Stimulated activated CD4-positive, alpha-beta T cell treated with anti-CD3 and anti-CD28 coated beads, TNF-alpha, amount 100 ng/mL, for 24 hours (primary cell): ENCODE measurements at places on chromosomes 5 and 9.

GRCh38 chr5:27124590-27124989, 86.2 kb upstream of the CDH9 start:
- no peak for DNase-seq

DNA sequence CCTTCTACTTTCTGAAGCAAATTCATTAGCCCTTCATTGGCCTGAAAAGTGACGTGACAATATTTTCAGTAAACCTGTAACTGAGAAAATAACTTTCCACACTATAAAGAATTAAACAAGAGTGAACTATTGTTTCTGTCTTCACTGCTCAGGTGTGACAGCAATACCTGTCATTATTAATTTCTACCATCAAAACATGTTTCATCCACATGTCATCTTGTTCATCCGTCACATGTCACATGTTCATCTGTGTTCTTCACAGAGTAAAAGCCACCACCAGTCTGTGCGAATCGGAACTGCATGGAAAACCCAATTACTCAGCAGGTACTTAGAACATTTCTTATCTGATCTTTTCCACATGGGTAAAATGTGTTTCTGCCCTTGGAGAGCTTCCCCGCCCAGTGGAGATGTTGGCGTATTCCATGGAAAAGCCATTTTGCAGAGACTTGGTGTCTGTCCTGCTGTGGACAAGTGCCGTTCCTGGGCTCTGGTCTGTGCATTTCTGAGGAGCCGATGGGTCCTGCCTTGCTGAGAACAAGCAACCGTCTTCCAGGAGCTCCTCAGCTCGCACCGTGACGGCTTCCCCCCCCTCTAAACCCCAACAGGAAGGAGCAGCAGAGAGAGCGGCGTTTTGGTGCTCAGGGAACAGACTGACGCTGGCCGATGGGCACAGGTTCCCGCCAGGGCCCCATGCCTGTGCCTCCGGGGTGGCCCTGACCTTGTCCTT, 10.6 kb upstream of the EXOC3 start:
- no peak for DNase-seq

DNA sequence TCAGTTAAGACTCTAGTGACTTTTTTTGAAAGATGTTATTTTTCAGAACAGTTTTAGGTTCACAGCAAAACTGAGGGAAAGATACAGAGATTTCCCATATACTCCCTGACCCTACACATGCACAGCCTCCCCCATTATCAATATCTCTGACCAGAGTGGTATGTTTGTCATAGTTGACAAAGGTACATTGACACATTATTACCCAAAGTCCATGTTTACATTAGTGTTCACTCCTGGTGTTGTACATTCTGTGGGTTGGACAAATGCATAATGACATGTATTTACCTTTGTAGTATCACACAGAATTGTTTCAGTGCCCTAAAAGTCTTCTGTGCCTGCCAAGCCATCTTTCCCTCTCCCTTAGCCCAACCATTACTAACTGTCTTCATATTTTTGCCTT, 470.7 kb upstream of the DMAC1 start:
- DNase-seq, result no peak

DNA sequence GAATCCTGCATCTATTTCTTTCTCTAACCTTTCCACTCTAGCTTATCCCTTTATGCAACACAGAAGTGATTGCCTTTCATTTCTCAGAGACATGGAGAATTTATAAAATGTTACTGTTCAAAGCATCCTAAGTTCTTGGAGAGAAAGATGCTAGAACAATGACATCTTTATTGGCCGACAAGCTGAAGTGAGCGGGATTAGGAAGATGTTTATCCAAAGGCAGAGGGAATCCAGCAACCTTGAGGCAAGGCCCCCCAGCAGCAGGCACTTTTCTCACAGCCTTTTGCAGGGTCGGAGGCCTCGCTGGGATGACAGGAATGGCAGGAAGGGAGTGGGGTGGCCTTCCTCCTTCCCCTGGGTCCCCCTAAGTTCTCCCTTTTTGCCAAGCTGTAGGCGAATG, 204.8 kb downstream of the GAPVD1 start:
- DNase-seq, result no peak

DNA sequence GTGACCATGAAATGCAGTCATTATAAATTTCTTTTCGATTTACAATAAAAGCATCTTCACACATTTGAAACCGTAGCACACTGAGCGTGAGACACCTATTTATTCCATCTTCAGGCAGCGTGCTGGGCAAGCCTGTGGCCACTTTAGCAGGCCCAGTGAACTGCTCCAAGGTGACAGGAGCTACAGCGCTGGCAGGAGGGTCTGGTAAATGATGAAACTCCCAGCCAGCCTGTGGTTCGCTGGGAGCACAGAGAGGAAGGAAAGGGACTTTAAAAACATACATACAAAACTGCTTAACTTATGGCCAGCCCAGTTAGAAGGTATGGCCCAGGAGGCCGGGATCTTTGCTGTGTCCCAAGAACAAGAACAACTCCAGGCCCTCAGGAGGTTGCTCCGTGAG, 5.1 kb downstream of the RAPGEF1 start:
- DNase-seq, result no peak

DNA sequence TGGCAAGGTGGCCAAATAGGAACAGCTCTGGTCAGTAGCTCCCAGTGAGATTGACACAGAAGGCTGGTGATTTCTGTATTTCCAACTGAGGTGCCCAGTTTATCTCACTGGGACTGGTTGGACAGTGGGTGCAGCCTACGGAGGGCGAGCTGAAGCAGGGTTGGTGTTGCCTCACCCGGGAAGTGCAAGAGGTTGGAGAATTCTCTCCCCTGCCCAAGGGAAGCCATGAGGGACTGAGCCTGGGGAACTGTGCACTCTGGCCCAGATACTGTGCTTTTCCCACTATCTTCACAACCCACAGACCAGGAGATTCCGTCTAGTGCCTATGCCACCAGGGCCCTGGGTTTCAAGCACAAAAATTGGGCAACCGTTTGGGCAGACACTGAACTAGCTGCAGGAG, 61.0 kb downstream of the TNFSF8 start:
- DNase-seq, result no peak
